ENCODE measurements at places on chromosomes 6 and 20. TPM values are rescaled to one million over a fixed set of nuclear protein-coding genes. Genes with fewer than 3 reads are reported as not detected.

Gene FABP7
- not detected for polyA plus RNA-seq

Gene SLC22A16
- polyA plus RNA-seq: 0.20 TPM

Gene PAX1
- not detected for polyA plus RNA-seq

Gene ARMH2
- polyA plus RNA-seq: 0.10 TPM

Gene SLC12A5
- polyA plus RNA-seq: not detected

Gene BCAS1
- polyA plus RNA-seq: 35.4 TPM

Gene CDKN1A
- 404 TPM for polyA plus RNA-seq

Gene GSTA3
- polyA plus RNA-seq: not detected

Gene GSTA4
- polyA plus RNA-seq: 15.6 TPM

Gene VGLL2
- not detected for polyA plus RNA-seq
